ENCODE measurements at places on chromosomes 3 and 15.

DNA sequence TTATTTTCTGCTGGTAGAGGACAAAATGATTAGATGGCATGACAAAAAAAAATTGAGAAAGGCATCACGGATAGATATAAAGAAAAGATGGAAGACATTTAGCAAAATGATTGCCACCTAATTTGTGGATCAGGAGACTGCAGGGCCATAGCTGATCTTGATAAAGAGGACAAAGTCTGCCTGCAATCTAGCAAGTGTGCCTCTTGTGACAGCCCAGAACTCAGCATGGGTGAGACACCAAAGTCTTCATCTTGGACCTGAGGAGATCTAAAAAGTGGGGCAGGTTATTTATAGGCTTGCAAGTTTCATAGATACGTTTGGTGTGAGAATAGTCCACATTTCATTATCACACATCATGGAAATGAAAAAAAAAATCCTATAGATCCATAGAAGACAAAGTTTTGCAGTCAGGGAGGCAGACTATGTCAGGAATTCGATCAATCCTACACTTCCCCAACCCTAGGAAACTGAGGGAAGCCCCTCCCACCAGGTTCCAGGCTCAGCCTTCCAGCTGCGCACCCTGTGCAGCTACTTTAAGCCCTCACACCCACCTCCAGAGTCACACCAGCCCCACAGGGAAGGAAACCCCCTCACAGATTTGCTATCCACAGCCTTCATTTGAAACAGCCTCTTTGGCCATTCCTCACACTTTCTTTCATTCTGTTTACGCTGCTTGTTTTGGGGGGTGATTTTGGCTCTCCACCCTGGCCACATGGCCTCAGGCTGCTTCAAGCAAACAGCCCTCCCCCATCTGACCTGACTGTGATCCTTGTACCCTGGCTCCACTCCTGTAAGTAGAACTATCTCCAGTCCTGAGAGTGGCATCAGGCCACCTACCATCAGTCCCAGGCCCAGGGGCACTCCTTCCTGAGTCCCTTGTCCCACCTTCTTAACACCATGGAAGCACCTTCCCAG is 28.1 kb upstream of the KLHL6 start:
- DNase-seq = no peak

- no peak for DNase-seq
Measured at GRCh38 chr15:101048581-101049030, 129.4 kb downstream of the LRRK1 start.

GRCh38 chr3:195692781-195693427 is 27.9 kb upstream of the MUC20 start:
- no peak for DNase-seq

DNA sequence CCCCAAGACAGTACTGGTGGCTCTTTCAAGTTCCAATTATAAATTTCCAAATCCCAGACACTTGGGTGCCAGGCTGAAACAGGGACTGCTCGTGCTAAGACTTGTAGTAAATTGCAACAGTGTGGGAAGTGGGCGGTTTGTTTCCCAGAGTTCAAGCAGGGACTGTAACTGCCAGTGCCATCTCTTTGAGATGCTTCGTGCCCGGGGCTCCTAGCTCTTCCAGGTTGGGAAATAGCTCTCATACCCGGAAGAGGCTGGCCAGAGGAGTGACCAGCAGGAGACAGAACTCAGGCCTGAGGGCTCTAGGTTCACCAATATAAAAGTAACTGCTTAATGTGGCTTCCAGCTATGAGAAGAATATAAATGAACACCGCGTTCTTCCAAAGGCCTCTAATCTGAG is 54.0 kb upstream of the NEO1 start:
- no peak for DNase-seq

DNA sequence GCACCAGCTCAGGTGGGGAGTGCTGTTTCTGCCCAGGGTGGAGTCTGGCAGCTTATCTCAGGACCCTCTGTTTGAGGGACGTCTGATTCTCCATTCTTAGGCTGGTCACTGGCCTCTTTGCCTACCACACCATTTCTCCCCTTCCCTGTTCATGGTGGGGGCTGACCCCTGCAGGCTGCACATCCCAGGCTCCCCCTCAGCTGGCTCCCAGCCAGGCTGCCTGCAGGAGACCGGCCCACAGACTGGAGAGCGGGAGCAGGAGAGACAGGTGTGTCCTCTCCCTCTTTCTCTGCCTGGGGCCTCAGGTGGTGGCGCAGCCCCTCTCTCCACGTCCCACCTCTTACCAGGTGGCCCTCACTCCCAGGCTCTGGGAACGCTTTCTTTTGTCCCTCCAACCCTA is 60.8 kb downstream of the RAB11A start:
- DNase-seq = no peak

DNA sequence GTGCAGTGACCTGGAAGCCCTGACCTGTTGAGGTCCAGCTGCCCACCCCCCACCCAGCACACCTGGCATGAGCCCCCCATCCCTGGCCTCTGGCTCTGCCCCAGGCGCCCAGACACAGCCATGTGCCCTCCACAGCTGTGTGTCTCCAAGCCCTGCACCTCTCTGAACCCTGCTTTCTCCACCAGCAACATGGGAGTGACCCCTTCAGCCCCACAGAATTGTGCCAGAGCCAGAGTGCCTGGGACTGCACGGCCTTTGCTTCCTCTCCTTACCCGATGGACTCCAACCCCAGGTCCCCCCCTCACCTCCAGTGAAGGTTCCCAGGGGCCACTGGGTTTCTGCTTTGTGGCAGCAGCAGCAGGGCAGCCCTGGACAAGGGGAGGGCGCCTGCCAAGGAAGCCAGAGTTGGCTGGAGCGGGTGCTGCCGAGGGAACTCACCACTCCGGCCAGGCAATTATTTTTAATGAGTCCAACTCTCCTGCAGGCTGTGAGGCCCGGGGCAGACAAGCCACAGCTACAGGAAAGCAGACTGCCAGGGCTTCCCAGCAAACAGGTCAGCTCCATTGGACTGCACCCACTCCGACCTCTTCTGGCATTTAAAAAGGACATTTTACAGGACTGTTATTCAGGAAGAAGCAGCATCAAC is 24.1 kb downstream of the PRR20G start:
- no peak for DNase-seq

DNA sequence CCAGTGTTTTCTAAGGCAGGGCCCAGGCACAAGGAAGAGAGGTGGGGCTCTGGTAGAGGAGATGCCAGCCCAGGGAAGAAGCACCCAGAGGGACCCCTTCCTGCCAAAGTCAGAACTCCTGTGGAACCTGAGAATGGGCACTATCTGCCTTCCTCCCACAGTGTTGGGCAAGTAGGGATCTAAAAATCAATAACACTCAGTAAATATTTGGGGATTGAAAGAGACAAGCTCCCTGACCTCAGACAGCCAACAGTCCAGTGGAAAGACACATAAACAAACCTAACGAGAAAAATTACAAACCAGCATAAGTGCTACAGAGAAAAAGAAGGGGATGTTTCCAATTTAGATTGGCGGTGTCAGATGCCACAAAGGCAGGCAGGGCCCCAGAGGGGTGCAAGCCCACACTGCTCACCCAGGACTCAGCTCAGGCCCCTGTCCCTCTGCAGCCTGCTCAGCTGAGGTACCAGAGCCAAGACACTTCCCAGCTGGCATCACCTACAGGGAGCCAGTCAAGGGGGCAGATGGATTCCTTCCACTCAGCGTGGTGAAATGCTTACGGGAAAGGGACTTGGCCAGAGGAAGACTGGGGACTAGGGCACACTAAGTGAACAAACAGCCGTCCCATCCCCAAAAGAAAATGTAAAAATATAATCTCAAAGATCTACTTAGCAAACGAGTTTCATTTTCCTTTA is 15.9 kb downstream of the ADCY5 start:
- no peak for DNase-seq

DNA sequence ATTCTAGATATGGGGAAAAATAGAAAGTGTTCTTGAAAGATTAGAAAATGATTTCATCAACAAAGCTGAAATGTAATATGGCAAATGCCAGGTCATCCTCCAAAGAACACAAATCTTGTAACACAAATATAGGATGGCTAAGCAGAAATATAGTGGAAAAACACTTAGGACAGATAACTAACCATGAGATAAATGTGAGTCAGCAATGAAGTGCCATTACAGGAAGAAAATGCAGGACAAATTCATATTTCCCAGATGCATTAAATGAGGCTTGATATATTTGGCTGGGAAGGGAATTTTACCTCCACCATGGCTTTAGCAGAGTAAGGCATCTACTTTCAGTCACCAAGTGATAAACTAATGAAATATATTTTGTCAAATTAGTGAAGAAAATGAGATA is 92.8 kb upstream of the SEMA6D start:
- no peak for DNase-seq

DNA sequence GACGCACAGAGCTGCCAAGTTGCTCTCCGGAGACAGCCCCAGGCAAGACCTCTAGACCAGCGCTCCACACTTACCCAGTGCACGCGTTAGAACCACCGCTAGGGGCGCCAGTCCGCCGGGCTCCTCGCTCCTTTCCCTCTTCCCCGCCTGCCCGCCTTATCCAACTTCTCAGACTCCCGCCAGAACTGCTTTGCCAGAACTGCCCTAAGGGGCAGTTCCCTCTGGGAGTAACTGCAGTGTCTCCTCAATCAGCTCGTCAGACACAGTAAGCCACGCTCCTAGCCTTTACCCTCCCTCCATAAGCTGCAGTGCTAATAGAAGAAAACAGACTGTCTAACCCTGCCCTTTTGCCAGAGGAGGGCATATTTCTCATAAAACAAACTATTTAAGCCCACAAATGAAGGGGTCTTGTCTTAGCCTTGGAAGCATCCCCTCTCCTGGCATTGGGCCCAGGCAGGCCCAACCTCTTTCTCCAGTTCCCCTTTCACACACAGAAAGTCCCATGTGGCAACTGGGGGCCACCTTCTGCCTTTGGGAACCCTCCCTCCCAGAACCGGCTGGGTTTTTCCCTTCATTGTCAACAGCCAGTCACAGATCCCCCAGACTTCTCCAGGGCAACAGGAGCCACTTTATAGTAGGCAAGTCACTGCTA is 3.7 kb downstream of the BMF start:
- peak; percentile 88 for DNase-seq

DNA sequence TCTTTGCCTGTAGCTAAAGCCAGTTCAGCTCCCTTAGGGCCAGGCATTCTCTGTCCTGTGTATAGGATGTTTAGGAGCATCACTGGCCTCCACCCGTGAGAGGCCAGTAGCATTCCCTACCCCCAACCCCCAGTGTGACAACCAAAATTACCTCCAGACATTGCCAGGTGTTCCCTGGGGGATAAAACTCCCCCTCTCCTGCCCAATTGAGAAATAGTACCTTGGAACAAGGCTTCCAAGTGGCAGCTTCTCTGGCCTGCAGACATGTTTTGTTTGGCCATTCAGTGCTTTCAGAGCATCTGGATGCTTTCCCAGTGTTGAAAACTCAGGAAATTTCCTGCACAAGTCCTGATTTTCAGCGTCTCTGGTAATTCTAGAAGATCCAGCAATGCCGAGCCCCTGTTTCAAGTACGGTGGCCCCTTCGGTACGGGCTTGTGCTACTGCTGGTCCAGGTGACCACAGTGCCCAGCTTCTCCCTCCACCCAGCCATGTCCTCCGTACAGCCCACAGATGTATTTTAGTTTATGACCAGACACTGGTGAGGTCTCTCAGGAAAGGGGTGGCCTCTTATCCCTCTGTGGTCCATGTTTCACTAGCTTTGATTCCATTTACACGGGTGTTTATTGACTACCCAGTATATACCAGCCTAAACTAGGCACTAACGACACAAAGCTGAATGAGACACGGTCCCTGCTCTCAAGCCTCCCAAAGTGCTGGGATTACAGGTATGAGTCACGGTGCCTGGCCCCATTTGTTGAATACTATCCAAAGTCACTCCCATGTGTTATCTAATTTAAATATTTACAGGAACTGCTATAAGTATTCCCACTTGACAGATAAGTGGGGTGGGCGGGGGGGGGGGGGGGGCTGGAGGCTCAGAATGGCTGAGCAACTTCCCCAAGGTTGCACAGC is 125.4 kb upstream of the RAD18 start:
- peak; percentile 29 for DNase-seq

- no peak for DNase-seq
Measured at GRCh38 chr3:65894126-65894525, 144.6 kb downstream of the MAGI1 start.

- no peak for DNase-seq
Measured at GRCh38 chr3:104521606-104522336, 844.9 kb upstream of the ALCAM start.

- no peak for DNase-seq
Measured at GRCh38 chr15:64530918-64531317, 70.5 kb downstream of the ZNF609 start.

GRCh38 chr3:72347819-72348319 is 500.4 kb downstream of the SHQ1 start:
- peak; percentile 89 for DNase-seq

DNA sequence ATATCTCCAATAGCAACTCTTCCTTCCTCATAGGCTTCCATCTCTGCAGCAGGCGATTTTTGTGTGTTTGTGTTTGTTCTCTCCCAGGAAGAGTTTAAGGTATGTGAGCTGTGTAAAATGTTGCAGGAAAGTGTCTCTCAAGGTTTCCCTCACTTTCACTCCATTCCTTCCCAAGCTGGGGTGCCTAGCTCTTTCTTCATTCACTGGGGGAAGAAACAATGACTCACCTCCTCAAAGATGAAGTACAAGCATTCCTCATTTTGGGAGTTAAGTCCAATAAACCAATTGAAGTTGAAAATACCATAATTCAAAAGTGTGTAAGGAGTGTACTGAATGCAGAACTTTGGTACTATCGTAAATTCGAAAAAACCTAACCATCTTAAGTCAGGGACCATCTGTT is 422.7 kb upstream of the CFAP20DC start:
- DNase-seq = no peak

- no peak for DNase-seq
Measured at GRCh38 chr3:139355891-139356290, 12.1 kb downstream of the MRPS22 start.

GRCh38 chr3:41320953-41321641 is 121.8 kb downstream of the CTNNB1 start:
- DNase-seq = no peak

DNA sequence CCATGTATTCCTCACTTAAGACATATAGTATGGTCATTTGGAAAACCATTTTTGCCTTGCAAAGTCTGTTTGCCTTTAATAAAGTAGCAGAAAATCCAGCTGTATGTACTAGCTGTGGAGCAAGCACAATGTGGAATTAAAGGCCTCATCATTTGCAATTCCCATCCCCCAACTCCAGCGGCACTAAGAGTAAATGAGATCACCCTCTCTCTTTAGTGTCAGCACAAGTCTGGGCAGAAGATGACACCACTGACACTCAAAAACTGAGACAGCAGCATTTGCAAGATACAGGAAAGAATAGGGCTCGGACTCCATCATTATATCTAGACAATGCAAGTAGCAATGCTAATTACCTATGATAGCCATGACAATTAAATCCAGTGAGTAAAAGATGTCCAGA is 24.7 kb upstream of the DYNC1LI1 start:
- DNase-seq = no peak

All from fibroblast of pulmonary artery (primary cell).